Endothelial cell of coronary artery (primary cell): ENCODE measurements at places on chromosomes 4 and X. TPM values are rescaled to one million over a fixed set of nuclear protein-coding genes. Genes with fewer than 3 reads are reported as not detected.

DUX4 gene
- total RNA-seq, result not detected in 2 replicates

JAKMIP1 gene
- not detected in 2 replicates for total RNA-seq

TEX13B gene
- total RNA-seq, result not detected in 2 replicates

GK gene
- 1.5 and 2.7 TPM in 2 replicates for total RNA-seq

AVPR2 gene
- total RNA-seq, result not detected in 2 replicates

QRFPR gene
- not detected in 2 replicates for total RNA-seq

IL2RG gene
- total RNA-seq, result not detected in 2 replicates

OPHN1 gene
- total RNA-seq, result 6.7 and 8.9 TPM in 2 replicates

PPP1R2C gene
- total RNA-seq, result not detected in 2 replicates

DDX53 gene
- total RNA-seq, result not detected in 2 replicates

WAS gene
- total RNA-seq, result 0.09 and 0.18 TPM in 2 replicates

KCNE5 gene
- 0.09 and 0.18 TPM in 2 replicates for total RNA-seq

SORCS2 gene
- under 0.01 and 0.66 TPM in 2 replicates for total RNA-seq

AGTR2 gene
- total RNA-seq, result not detected in 2 replicates

CDKL2 gene
- total RNA-seq, result under 0.01 and 0.09 TPM in 2 replicates

DDIT4L gene
- total RNA-seq, result 1.4 and 5.4 TPM in 2 replicates

FAM236A gene
- not detected in 2 replicates for total RNA-seq

BTC gene
- 0.09 TPM in 1 of 2 replicates, not detected in the other for total RNA-seq

NKAP gene
- 3.5 and 3.6 TPM in 2 replicates for total RNA-seq

NALF2 gene
- total RNA-seq, result under 0.01 and 0.09 TPM in 2 replicates

GLRA2 gene
- total RNA-seq, result not detected in 2 replicates

NXF3 gene
- not detected in 2 replicates for total RNA-seq

NOX1 gene
- 0.09 TPM in 1 of 2 replicates, not detected in the other for total RNA-seq

NLGN3 gene
- 0.09 TPM in 2 replicates for total RNA-seq

RHOXF1 gene
- not detected in 2 replicates for total RNA-seq

GAGE1 gene
- total RNA-seq, result not detected in 2 replicates

FAM236C gene
- total RNA-seq, result not detected in 2 replicates

MAGEA4 gene
- total RNA-seq, result not detected in 2 replicates

CSN1S1 gene
- not detected in 2 replicates for total RNA-seq

TAF9B gene
- 9.7 and 13.9 TPM in 2 replicates for total RNA-seq

ARMCX5 gene
- total RNA-seq, result 16.4 and 16.6 TPM in 2 replicates

TBC1D8B gene
- total RNA-seq, result 3.3 and 6.4 TPM in 2 replicates

AADAT gene
- total RNA-seq, result 0.81 and 1.0 TPM in 2 replicates

LONRF3 gene
- 6.2 and 6.5 TPM in 2 replicates for total RNA-seq

PNMA3 gene
- total RNA-seq, result not detected in 2 replicates

P2RY4 gene
- 0.09 TPM in 1 of 2 replicates, not detected in the other for total RNA-seq
